ENCODE measurements at places on chromosomes 3 and 15.

DNA sequence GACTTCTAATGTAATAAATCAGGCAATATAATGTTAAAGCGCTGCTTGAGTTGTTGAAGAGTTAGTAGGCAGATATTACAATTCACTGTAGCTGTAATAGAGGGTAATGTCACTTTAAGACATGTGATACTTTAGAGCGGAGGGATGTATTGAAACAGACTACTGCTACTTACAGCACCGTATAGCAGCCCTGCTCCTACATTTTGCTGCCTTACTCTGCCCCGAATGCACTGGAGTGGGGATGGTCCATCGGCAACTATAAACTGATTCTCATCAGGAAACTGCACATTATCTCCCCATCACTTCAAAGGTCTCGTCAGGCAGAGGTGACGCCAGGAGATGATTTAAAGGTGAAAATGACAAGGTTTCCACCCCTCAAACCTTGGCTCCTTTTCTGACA, 349.7 kb upstream of the SUCLG2 start:
- DNase-seq = no peak

DNA sequence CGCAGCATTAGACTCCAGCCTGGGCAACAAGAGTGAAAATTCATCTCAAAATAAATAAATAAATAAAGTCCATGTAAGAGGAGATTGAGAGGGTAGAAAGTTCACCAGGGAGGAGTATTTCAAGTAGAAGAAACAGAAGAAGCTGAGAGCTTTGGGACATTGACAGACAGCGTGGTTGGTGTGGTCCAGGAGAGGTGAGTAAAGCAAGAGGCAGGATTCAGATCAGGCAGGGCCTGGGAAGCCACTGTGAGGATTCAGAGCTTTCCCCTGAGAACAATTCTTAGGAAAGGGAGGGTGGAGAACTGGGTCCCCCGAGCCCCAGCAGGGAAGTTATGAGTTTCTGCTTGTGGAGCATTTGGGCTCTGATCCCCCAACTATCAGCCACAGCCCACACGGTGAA, 54.2 kb upstream of the AMOTL2 start:
- no peak for DNase-seq

GRCh38 chr3:192331749-192332385, 395.5 kb downstream of the FGF12 start:
- no peak for DNase-seq

DNA sequence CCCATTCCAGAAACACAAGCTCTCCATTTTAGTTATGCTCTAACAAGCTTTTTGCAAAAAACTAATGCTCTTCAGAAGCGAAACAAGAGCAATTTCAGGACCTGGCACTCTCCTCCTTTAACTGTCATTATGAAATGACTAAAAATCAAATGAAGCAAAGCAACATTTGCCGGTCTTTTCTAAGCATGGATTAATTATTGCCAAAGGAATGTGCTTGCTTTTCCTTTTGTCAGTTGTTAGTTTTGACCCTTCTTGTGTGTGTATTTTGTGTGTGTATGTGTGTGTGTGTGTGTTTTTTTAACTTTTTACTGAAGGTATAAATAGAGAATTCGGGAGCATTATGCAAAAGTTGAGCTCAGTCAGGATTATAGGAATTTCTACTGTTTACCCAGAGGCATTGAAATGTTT, 509.1 kb downstream of the TUSC7 start:
- no peak for DNase-seq

DNA sequence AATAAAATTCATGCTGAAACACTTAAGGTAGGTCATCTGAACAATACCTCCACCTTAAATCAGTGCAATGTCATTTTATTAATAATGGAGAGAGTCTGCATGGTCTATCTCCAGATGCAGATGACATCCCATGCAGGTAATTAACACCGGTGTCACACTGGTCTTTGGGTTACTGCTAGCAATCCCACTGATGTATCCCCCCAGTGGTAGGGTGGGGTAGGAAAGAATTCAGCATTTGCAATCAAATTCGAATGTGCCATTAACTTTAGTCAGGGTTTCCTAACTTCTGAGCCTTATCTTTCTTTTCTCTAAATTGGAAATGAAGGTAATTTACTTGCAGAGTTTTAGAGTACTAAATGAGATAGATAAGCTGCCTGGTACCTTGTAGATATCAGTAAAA, 44.4 kb downstream of the KIF15 start:
- DNase-seq = no peak

GRCh38 chr3:187788984-187789857, 44.0 kb upstream of the BCL6 start:
- no peak for DNase-seq

DNA sequence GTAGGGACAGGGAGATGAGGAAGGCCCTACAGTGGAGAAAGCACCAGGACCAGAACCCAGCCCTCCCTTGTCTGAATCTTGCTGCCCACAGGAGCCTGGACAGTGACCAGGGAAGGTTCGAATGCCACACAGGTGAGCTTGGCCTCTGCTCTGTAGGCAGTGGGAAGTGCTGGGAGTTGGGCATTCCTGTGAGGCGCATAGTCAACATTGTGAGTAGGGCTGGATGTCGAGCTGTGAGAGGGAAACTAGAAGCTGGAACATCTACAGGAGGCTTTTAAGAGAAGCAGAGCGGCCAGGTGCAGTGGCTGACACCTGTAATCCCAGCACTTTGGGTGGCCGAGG, 20.3 kb upstream of the ALAS1 start:
- no peak for DNase-seq

DNA sequence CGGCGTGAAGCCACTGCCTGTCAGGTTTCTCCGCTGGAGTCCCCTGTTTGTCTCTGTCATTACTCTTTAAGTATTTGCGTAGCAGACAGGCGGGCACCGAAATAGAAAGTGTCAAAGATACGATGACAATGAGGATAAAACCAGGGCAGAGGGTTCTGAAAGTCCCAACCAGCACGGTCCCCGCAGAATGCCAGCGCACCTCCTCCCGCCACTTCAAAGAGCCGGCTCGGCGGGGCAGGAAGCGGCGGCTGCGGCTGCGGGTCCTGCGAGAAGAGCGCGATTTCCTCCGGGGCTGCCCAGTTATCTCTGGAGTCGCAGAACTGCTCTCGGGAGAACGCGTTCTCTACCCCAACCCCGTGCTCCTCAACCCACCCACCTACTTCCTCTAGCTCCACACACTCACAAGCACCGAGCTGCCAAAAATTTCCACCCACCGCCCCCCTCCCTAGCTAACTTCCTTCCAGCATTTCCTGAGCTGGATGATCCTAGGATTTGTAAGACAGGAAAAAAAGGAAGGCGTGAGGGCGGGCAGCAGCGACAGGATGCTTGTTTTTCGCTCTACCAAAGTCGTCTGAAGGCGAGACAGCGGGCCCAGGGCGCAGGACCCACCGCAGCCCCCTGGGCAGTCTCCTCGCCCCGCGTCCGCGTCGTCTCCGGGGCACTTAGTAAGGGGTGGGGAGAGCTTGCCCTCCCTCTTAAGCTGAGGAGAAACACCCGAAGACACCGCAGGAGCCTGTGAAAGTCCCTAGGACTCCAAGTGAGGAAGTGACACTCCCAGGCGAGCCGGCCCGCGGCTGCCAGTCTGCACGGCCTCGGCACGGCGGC, at the start of gene ARHGAP31:
TSS of gene ARHGAP31 (plus strand) at position 513 of the 825 bp plus-strand sequence. CDS start 522 bp downstream, outside the sequence.
- peak; percentile 45 for DNase-seq
